NCI-H1694 (cell line): ENCODE measurements at places on chromosomes 6 and 20.

GRCh38 chr6:157462956-157463742, 82.2 kb downstream of the ZDHHC14 start:
- DNase-seq = no peak

DNA sequence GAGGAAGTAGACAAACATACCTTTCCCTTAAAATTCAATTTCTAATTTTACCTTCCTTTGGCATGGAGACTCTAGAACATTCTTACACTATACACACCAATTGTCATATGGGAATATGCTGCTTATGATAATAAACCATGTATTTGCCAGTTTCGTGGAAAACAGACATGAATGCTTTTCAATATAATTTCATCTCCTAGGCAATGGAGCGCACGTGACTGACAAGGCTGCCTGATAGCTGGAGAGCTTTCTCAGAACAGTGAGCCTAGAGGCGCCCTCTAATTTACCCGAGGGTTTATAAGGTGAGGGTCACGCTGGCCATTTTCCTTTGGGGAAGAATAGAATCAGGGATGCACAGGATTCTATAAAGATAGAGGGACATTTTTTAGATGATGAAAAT, 56.5 kb downstream of the PRR18 start:
- no peak for DNase-seq

DNA sequence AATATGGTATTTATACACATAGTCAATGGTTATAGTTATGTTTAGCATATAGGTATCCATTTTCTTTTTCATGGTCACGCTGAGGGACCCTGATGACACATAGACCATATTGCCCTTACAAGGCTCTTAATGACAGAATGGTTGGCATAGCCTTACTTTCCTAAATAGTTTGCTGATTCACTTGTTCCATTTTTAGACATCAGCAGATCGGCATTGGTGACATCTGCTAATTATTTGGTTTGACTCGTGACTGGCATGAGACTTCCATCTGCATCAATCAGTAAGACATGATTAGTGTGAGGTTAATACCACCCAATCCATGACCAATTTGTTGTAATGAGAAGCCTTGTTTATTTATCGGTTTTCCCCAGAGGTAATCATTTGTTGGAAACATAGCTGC, 309.7 kb downstream of the ALDH8A1 start:
- no peak for DNase-seq

GRCh38 chr6:87171938-87172633, 16.7 kb downstream of the ZNF292 start:
- no peak for DNase-seq

DNA sequence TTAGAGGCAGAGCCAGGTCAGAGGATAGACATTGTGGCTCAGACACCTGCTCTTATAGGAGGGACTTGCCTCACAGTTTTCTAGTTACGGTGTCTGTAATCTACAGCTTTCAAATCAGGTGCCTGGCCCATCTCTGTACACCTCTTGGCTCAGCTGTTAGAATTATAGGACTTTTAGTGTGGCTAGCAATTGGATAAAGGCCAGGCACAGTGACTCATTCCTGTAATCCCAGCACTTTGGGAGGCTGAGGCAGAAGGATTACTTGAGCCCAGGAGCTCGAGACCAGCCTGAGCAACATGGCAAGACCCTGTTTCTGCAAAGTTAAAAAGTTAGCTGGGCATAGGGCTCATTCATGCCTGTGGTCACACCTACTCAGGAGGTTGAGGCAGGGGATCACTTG, 20.0 kb downstream of the BRPF3 start:
- no peak for DNase-seq

GRCh38 chr6:166104872-166105271, 62.8 kb downstream of the TBXT start:
- no peak for DNase-seq

DNA sequence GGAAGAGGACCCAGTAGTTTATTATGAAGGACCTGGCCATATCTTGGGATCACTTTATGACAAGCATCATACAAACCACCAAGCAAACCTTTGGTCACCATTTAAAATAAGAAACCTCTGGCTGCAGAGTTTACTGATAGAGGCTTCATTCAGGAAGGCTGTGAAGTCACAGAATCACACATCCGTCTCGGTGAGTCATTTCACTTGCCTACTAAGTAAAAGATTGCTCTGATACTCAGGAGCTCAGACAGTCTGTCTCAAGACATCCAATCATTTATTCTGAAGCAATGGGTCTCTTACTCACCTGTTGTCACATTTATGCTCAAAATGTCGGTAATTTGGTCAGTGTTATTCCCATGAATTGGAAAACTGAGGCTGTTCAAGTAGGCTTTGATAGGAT, 33.7 kb downstream of the ADGRF5 start:
- DNase-seq = no peak

DNA sequence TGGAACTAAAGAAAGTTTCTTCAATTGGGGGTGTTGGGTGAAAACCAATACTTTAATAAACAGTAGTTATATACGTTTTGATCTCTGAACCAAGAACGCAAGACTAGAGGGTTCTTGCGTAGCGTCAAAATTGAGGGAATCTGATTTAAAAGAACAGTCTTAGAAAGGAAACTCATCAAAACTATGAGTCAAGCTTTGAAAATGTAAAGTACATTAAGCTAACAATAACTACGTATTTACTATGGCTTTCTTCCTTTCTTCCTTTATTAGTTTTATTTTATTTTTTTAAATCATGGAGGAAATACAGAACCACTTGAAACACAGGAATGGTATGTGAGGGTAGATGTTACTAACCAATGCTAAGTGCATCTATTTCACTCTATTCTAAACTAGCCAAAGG, 287.0 kb upstream of the RSPO3 start:
- DNase-seq = no peak

- no peak for DNase-seq
Observed at GRCh38 chr20:59723108-59723500, 118.8 kb downstream of the PHACTR3 start.

- no peak for DNase-seq
Observed at GRCh38 chr6:121678245-121678644, 242.8 kb downstream of the GJA1 start.

DNA sequence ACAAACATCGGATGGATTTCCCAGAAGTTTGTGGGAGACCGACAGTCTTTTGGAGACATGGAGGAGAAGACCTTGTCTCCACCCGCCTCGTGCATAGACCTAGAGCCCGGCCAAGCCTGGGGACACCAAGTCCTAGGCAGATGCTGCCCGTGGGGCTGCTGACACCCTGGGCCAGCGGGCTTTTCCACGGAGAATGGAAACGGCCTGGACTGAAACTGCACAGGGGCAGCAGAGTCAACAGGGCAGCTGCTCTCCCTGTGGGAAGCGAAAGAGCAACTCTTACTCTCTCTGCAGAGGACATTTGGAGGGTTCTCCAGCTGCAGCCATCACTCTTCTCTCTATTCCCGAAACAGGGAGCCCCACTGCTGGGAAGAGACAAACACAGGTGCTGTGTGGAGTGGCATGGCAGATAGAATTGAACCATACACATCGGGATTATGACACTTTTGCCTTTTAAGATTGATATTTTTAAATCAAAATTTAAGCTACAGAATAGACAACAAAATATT, 401.2 kb downstream of the THBS2 start:
- no peak for DNase-seq

DNA sequence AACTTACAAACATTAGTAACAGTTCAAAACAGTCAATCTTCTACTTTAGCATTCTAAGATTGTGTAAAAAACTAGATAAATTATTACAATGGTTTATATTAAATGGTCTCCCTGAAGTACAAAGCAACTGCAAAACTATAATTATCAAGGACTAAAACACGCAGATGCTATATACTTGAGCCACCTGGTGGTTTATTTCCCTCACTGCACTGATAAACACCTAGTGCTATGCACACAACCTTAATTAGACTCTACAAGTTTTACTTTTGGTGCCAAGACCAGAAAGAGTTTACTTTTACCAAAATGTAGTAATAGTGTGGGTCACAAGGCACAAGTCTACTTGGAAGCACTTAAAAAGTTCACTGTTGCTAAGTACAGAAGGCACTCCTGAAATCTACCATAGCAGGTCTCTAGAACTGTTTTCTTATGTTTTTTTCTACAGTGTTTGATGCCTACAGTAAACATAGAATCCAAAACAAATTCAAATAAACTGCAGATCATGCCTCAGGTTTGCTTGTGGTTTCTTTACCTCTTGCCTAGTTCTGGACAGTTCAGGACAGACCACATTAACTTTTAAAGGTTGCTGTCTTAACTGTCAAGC, 49.2 kb downstream of the GMDS start:
- peak; percentile 51 for DNase-seq

DNA sequence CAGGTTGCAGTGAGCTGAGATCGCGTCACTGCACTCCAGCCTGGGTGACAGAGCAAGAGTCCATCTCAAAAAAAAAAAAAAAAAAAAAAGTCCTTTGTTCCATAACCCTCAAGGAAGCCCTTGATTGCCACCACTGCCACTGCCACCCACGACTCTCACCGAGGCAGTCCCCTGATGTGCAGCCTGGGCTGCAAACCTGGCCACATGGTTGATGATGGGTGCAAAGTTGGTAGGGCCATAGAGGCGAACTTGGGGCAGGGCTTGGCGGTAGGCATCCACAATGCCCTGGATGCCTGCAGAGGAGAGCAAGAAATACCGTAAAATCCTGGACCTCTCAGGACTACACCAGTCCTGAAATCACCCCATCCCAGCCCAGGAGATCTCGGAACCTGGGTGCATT, 11.5 kb downstream of the SPAG4 start:
- no peak for DNase-seq

DNA sequence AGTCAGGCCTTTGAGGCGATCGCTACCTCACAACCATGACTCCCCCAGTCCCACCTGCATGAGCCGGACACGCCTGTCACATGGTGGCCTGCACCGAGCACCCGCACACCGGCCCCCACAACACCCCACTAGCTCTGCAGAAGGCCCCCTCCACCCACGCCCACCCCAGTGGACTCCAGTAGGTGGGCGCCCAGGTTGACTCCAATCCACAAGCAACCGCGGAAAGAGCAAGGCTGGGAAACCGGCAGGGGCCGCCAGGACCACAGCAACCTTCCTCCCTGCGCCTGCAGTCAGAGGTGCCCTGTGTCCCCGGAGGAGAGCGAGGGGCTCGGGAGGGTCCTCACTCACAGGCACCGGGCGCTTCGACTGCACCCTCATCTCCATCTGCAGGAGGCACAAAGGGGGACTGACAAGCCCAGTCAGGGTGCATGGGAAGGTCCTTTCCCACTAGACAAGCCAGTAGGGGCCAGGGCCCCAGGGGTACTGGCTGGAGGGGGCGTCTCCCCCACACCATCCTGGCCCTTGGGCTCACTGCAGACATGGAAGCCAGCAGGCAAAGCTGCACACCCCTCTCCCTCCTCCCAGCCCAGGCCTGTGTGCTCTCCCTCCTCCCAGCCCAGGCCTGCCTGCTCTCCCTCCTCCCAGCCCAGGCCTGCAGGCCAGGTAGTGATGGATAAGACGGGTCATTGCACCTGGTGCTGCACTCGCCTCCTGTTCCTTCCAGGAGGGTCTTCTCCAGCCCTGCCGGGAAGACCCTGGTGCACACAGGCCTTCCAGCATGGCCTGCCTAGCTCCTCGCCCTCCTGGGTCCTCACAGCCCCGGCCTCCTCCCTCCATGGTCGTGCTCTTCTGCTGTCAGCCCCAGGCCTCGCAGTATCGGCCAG, 137.2 kb downstream of the DLL1 start:
- DNase-seq = no peak

DNA sequence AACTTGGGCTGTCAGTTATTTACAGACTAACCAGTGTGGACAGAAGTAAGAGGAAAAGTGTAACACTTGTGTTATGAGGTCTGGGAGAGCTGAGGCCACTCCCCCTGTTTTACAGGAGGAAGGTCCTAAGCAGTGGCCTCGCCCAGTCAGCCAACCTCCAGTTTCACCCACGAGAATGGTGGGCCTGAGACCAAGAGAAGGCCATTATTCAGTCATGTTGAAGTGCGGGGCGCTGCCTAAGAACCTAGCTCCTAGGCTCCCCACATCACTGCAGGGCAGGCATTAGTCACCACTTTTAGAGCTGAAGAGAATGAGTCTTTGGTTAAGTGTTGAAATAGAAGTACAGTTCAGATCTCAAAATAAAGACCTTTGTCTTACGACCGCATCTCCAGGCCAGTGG, 27.9 kb downstream of the CDYL start:
- DNase-seq = no peak

DNA sequence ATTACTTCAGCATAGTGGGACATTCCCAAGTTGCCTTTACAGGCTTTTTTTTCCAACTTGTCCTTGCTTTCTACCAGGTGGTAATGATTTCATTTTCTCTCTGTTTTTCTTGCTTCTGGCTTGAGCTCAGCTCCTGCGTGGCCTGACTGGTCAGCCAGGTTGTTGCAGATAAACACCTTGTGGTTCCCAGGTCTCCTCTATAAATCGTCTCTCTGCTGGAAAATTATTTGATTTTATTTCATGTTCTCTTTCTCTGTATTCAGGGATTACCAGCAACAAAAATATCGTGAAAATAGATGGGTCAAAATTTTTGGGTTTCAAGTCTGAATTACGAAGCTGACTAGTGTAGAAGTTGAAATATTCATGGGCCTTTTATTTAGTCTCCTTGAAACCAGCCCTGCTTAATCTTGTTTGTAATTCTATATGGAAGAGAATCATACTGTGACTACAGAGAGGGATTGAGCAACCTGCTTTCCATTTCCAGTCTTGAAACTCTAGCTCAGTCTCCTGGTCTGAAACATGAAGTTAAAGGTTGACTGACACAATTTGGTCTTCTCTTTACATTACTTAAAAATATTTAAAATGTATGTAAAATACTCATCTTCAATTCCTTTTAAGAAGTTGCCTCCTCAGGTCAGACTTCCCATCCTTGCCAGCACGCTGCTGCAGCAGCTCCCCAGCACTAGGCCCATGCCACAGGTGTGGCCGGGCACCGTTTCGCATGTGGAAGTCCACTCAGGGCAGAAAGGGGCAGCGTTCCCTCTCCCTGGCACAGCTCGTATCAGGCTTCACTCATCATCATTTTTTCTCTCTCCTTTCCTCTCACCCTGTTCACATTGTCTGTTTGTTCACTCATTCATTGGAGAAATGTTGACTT, 7.1 kb downstream of the DUSP22 start:
- no peak for DNase-seq

DNA sequence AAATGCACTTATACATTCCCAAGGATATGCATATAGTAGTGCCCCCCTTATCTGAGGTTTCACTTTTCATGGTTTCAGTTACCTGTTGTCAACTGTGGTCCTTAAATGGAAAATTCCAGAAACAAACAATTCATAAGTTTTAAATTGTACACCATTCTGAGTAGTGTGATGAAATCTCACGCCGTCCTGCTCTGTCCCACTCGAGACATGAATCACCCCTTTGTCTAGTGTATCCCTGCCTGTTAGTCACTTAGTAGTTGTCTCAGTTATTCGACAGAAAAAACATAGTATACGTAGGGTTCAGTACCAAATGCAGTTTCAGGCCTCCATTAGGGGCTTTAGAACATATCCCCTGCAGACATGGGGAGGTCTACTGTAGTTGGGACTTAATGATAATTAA, 57.0 kb downstream of the MAP1LC3A start:
- DNase-seq = no peak

DNA sequence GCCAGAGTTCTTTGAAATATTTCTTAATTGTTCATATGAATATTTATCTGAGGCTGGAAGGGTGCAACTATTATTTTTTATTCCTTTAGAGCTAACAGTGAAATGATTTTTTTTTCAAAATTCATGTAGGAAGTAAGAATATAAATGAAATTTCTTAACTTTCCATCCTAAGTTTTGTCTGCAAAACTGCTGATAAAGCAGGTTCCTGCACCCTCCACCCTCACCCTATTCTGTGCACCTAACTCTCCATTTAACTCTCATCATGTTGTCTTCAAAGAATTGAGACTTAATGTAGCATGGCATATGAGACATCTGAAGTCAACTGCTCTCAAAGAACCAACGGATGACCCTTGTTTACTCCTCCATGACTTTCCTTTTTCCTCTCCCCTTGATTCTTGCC, 23.5 kb upstream of the MANEA start:
- no peak for DNase-seq

- DNase-seq = no peak
Observed at GRCh38 chr20:33828967-33829560, 17.9 kb downstream of the CHMP4B start.
